ENCODE measurements at places on chromosomes 1 and 21.

GRCh38 chr1:8031176-8031785 is 5.2 kb upstream of the ERRFI1 start:
- peak; percentile 86 for DNase-seq

- DNase-seq = peak; percentile 59
Observed at GRCh38 chr1:61482170-61482734, 242.7 kb downstream of the TM2D1 start.

- no peak for DNase-seq
Observed at GRCh38 chr21:18023711-18024110, 204.6 kb upstream of the C21orf91 start.

DNA sequence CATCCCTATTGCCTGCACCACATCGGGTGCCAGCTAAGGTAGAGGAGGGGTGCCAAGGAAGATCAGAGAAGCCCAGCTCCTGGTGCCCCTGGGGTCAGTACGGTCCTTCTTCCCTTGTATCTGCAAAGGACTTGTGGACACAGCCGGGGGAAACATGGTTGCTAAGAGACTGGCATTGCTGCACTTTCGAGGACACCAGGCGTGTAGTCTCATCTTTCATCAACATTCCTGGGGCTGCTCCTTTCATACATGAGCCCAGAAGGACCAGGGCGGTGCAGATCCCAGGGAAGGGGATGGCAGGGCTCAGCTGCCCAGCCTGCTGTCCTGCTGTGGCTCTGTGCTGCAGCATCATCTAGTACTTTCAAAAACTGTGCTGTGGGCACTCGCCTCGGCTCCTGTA is 61.0 kb downstream of the RUNX1 start:
- no peak for DNase-seq

DNA sequence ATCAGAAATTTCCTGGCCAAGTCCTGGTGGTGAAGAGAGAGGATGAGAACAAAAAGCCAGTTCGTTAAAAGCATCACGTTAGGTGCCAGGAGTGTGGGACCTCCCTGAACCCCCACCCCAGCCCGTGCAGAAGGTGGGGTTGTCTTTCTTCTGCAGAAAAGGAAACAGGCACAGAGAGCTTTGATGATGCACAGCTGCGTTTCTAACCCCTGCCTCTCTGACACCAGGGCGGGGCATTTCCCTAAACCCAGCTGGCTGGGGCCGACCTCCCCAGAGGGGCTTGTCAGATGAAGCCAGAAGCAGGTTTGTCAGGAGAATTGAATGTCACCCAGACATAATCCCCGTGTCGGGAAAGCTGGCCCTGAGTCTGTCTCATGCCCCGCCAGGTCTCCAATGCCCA is 189.3 kb upstream of the EDN2 start:
- no peak for DNase-seq

DNA sequence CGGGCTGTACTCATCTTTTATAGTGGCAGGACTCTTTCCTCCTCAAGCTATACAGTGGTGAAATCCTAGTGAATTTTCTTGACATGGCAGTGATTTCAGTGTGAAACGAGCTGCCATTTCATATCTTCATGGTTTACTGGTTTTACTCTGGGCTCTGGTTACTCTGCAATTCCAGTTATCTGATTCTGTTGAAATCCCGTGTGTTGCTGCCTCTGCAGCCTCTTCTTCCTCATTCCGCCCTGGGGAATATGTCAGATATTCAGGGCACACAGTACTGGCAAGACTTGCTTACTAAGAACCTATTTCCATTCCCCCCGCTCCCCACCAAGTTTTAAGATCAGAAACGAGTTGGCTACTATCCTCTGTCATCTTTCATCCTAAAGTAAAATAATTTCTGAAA is 7.9 kb upstream of the OR2B11 start:
- no peak for DNase-seq

- DNase-seq = no peak
Observed at GRCh38 chr1:181947441-181947840, 114.1 kb downstream of the ZNF648 start.

GRCh38 chr1:82227306-82228095 is 426.8 kb downstream of the ADGRL2 start:
- peak; percentile 88 for DNase-seq

GRCh38 chr1:36851595-36851994 is 182.7 kb downstream of the GRIK3 start:
- no peak for DNase-seq

DNA sequence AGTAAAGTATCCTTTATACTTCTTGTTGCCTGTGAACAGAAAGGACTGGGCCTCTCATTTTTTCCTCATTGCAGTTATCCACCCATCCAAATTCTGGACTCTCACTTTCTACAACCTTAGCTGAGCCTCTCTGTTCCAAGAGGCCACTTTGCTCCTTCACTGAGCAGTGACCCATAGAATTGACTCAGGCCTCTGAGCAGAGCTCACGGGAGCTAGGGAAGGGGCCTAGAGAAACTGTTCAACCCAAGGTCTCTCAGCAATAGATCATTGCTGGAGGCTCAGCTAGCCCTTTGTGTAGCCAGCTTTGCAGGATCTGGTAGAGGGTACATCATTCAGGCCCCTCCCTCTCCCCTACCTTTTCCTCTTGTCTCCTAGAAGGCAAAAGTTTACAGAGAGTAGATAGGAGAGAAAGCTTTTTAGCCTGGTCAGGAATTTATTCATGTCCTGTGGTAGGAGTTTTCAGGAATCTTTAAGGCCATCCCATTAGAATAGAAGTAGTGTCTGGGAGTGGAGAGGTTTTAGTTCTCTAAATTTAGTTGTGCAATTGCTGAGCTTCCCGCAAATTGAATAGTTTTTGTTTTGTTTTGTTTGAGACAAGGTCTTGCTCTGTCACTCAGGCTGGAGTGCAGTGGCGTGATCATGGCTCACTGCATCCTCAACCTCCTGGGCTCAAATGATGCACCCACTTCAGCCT is 6.7 kb downstream of the INTS3 start:
- no peak for DNase-seq

DNA sequence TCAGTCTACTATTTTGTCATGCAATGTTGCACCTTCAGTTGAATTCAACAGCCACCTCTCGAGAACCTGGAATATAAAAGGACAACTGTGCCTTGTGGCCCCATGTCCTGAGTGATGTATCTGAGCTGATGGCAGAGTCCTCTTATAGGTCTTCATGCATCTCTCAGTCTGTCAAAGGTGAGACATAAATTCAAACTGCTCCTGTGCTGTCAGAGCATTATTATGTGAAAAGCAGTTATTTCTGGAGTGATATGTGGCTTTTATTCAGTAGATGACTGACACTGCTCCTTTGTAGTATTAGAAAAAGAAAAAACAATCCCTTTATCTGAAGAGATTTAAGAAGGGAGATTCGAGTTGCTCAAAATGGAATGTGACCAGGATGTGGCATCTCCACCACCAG is 8.4 kb downstream of the S100A10 start:
- no peak for DNase-seq

DNA sequence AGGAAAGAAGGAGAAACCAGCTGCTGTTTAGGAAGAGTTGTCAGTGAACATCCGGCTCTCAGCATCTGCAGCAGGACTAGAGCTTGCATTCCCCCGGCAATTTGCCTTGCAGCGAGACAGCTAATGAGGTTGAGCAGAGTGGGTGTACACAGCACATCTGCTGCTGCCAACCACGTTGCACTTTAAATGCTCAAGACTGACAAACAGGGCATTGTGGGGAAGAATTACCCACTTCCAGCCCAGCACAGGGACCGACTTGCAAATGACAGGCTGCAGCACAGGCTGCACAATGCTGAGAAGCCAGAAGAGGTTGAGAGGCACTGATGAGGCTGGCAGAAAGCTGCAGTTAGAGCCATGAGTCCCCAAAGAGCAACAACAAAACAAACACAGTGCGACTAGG is 47.5 kb upstream of the PLA2G2C start:
- DNase-seq = no peak

DNA sequence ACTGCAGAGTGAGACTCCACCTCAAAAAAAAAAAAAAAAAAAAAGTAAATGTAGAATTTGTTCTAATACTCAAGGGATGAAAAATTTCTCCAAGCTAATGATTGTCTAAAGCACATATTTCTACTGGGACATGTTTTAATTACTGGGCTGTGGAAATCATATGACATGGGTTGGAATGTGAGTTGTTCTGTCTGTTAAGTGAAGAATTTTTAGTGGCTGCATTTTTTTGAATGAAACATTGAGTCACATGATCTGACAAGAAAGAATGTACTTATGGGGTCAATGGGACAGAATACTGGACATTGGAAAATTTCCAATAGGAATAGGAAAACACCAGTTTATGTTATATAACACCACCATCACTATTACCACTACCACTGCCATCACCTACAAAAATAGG is 123.8 kb upstream of the IVNS1ABP start:
- peak; percentile 39 for DNase-seq

DNA sequence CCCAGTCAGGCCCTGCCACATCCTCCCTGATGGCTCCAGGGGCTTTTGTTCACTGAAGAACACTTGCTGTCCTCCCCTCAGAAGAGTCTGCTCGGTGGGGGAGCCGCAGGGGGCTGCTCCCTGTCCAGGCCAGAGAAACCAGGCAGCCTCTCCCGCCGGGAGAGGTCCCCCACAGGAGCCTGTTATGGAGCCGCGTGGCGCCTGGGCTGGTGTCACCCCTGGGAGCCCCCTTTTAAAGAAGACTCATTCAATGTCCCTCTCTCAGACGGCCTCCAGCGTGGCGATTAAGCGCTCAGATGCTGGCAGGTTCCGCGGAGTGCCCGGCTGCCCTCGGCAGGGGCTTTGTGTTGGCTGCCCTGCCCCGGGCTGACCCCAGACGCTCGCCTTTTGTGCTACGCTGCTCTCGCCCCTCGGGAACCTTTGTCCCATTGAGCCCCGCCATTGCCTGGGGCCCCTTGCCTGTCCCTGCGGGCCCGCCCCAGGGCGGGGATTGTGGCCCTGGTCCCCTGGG is 43.1 kb downstream of the SKI start:
- no peak for DNase-seq

DNA sequence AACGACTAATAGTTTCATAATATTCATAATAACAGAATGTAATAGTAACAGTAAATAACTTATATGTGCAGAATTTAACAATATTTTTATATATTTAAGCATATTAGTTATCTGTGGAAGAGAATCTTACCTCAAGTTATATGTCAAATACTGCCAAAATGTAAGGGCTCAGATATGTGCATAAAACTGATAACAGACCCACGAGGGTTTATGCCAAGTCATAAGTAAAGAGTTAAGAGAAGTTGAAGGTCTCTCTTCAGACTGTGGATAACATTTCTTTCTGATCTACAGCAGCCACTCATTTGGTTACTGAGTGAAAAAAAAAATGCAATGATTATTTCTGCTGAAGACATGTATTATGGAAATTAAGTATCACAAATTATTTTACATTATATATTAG is 1167.8 kb upstream of the NCAM2 start:
- DNase-seq = no peak

- DNase-seq = peak; percentile 43
Observed at GRCh38 chr1:34408011-34408410, 231.3 kb downstream of the C1orf94 start.

GRCh38 chr1:8669606-8670335 is 147.7 kb downstream of the RERE start:
- no peak for DNase-seq

GRCh38 chr1:210787800-210788199 is 346.1 kb downstream of the KCNH1 start:
- DNase-seq = no peak

DNA sequence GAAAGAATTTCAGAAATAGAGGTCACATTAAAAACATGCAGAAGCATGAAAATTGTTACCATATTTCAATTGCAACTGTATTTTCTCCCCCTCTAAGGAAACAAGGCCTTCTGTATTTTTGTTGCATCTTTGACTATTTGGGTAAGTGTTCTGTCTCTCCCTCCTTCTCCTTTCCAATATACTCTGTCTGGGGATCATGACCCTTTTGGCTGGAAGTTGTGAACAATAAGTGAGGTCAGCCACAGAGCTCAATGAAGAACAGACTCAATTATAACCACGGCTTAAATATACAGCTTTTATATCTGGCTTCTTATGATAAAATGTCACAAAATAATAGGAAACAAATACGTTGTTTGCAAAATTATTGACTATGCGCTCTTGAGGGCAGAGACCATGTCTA is 47.1 kb downstream of the SPAG17 start:
- DNase-seq = no peak

DNA sequence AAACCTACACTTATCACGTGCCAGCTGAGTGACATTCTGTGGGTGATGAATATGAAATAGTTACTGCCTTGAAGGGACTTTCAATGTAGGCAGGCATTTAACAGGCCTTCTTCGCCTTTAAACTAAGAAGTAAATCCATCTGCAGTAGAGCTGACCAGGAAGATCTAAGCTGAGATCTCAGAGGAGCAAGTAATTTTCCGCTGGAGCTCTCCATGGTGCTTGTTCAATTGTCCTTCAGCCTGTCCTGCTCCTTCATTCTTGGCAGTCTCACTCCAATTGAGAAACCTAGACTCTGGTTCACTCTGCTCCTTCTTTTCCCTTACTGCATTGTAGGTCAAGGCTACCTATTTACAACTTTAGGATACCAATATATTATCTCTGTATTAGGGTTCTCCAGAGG is 183.5 kb downstream of the HMCN1 start:
- DNase-seq = peak; percentile 76

DNA sequence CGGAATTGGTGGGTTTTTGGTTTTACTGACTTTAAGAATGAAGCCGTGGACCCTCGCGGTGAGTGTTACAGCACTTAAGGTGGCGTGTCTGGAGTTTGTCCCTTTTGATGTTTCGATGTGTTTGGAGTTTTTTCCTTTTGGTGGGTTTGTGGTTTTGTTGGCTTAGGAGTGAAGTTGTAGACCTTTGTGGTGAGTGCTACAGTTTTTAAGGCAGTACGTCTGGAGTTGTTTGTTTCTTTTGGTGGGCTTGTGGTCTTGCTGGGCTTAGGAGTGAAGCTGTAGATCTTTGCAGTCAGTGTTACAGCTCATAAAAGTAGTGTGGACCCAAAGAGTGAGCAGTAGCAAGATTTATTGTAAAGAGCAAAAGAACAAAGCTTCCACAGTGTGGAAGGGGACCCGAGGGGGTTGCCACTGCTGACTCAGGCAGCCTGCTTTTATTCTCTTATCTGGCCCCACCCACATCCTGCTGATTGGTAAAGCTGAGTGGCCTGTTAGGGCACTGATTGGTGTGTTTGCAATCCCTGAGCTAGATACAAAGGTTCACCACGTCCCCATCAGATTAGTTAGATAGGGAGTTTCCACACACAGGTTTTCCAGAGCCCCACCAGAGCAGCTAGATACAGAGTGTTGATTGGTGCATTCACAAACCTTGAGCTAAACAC is 20.9 kb downstream of the HENMT1 start:
- DNase-seq = no peak

DNA sequence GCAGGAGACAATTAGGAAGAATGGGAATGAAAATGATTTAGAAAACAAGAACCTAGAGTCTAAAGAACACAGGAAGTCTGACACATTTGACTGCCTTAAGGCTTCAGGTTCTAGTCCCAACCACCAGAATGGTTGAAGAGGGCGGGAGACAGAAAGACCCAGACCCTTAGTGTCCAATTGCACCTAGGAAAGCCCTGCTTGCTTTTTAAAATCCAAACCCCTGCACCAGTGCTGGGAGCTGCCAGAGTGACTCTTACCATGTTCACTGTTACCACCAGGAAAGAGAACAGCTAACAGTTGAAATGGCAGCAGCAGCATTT is 265 bp downstream of the CD1B start:
- no peak for DNase-seq

- no peak for DNase-seq
Observed at GRCh38 chr1:189374816-189375215, 1102.8 kb downstream of the BRINP3 start.

All from fibroblast of the aortic adventitia (primary cell).